ENCODE measurements at places on chromosomes 5 and 9.

DNA sequence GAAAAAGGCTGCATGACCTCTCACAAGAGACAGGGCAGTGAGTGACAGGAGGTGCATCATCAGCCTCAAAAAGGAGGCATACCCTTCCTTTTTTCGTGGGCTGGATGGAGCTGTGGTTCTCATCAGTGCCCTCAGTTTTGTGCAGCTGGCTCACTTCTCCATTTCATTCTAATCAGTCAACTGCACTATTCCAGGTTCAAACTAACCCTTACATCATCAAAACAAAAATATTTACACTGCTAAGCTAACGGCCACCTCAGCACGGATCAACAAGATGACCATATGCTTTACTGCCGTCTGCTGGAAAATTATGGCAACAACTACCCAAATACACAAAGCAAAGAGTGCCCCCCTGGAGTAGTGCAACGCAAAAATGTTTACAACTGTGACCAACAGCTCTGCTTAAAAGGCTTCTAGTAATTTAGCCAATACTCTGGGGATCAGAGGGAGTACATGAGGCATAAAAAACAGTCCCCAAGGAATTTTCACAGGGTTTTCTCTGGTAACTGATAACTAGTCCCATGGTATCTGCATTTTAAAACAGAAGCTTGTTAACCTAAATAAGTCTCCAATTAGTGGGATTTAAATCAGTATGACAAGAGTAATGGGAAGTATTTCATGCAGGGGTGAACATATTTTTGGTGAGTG, 10.8 kb downstream of the KCNV2 start:
- no peak for DNase-seq

DNA sequence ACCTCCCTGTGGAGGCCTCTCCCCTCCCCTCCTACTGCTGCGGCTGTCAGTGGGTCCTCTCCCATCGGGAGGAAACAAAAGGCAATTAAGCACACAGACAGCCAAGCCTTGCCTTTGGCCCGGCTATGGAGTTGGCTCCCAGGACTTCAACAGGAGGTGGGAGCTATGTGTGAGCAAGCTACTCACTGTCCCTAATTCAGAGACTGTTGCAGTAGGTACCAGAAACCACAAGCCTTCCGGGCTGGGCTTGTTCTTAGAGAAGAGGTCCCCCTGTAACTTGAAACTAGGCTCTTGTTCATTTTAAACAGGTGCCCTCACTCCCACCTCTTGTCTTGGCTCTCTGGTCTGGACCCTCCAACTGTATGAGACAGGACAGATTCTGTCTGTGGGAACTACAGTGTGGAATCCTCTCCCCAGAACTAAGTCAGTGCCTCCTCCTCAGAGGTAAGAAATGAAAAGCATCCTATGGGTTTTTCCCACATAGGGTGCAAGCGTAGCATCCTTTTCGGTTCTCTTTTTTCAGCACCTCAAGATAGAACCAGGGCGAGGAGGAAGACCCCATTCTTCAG, 561.1 kb downstream of the EBF1 start:
- DNase-seq = no peak

GRCh38 chr9:126673689-126674364, 60.1 kb downstream of the LMX1B start:
- DNase-seq = no peak

GRCh38 chr9:130438382-130438981, 6.3 kb upstream of the ASS1 start:
- DNase-seq = no peak

DNA sequence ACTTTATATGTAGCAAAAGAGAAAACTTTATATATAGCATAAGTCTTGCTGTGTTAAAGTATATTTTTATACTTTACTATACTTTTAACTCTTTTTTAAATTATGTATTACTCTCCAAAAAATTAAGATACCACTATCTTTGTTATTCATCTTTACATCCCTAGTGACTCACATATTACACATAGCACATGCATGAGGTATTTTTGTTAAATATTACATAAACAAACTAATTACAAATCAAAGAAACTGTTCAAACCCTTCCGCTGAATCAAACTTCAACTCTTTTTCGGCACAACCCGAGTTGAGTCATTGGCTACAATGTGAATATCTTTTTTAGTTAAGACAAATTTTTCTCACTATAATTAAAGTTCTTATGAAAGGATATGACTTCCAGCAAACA, 32.1 kb downstream of the NADK2 start:
- no peak for DNase-seq

DNA sequence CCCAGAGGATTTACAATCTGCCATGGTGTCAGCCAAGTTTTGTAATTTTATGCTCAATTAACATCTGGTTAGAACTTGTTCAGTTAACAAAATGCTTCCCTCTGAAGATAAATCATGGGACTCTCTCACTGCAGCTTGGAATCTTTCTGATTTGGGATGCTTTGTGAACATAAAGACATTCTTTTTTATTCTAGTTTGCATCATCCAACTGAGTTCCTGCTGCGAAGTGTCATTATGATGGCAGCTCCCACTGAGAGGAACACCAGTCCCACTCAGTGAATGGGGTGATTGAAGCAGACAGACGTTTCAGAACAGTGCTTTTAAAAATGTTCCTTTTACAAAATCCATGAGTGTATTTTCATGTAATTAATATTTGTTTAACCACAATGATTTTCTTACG, 863.8 kb downstream of the TLE4 start:
- DNase-seq = no peak

DNA sequence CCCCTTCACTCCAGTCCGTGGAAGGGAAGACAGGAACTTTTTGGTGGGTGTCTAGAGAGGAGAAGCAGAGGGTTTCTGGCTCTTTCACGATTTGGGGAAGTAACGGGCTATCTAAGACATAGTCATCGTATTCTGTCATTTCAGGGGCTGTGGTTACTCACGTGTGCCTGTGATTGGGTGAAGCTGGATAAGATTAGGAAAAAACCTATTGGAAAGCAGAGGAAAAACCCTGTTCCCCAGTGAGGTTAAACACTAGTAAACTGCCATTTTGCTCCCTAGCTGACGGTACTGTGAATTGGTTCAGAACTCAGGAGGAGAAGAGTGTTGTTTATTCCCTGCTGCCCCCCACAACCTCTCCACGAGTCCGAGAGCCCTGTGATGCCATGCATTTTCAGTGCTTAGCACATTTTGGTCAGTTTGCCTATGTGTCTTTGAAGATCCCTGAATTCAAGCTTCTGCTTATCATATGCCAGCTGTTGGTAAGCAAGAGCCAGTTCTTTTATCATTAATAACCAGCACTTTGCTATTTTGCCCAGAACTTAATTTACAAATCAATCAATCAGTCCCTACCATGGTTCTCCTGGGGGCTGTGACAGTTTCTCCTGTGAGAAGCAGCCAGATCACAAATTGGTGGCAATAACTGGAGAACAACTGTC, 45.1 kb upstream of the ROR2 start:
- no peak for DNase-seq

GRCh38 chr5:16090270-16090669, 89.3 kb downstream of the MARCHF11 start:
- no peak for DNase-seq

DNA sequence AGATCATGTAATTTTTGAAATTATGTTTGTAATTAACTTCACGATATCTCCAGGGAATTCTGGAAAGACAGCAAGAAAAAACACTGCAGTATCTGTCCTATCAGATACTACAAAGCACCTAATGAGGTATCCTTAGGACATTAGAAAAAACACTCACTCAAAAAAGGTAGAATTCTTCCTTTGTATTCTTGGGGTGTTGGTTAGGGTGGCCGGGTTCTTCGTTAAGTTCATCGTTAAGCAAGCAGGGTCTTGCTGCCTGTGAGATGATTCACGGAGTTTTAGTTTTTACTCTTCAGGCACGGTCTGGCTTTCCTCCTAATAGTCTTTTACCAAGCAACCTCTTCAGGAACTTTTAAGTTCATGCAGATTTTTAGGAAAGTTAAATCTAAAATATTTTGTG, 91.4 kb upstream of the IRX4 start:
- DNase-seq = no peak

DNA sequence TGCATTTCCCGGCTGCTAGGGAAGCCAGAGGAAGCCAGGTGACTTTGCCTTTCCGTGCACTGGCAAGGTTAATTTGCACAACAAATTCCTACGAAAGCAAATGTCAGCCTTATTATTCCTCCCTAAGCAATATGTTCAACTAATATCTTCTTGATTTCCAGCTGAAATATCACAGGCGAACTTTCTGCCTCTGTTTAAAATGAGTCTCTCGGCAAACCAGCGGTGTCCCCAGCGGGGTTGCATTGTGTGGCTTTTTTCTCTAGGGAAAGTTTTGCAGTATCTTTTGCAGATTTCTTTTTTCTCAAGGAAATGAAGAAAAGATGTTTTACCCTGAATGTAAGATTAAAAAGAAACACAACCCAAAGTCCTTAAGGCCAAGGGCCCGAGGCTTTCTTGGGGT, 1.9 kb downstream of the DBH start:
- DNase-seq = no peak

DNA sequence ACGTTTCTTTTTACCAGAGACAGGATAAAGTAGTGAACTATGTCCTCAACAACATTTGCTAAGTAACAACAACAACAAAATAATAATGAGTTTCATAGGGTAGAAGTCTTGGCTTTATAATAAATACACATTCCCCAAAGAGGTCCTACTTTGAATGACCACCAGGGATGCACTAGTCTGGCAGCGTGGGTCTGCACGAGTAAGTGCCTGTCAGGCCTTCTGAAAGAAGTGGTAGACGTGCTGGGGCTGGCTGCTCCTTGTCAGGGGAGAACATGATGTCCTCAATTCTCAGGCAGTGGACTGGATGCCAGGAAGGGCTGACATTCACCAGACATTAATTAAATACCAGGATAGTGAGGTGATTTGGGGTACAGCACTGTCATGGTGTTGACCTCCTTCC, 331.1 kb downstream of the TMEM38B start:
- DNase-seq = no peak

DNA sequence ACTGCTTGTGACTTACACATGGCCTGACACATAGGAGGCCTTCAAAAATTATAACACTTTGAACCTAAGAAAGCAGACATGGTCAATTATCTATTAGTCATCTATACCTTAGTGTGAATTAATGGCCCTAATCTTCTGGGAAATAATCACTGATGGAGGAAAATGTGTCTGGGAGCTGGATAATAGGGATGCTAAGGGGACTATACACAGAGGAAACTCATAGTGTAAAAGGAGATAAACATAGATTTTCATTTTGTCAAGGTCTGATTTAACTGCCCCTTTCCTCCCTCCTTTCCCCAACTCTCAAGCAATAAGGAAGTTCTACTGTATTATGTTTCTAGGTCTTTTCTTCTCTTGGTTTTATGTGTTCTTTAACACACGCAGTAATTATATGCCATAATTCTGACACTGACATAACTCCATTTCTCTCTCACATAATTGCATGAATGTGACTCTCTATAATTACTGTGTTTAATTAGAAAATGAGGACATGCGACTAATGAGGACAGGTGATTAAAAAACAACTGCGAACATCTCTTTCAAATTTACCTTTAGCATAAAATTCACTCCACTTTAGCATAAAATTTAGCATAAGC, 18.7 kb upstream of the PRELID2 start:
- DNase-seq = no peak

DNA sequence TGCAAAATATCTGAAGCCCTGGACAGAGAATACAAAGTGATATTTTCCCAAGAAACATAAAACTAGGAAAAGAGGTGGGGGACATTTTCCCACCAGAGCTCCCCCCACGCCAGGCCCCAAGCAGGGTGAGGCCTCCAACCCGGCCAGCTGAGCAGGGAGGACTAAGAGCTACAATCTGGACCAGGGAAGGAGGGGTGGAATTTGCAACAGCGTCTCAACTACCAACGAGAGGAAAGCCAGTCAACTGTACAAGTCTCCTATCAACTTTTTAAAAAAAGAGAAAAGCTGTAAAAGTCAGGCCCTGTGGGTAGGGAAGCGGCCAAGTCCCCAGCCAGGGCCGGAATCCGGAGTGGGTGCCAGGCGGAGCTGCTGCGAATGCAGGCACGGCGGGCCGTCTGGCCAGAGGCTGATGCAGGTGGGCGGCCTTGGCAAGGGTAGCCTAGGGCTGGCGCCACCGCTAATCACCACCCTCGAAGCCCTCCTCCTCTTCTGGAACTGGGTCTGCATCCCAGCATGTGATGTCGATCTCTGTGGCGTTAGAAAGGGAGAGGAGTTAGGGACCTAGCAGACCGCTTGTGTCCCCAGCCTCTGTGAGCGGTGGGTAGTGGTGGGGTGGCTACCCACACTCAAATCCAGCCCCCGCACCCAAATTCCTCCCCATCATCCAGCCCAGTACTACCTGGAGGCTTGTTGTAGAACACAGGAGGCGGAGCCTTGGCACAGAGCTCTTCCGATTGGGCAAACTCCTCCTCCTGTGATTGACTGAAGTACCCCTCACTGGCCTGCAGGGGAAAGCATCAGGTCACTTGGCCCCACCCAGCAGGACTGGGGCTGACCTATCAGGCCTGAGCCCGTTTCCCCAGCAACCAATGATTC, 10.6 kb downstream of the PRR7 start:
- DNase-seq = no peak
